ENCODE measurements at places on chromosomes 1 and 21.

GRCh38 chr1:47459253-47459788 is 21.5 kb downstream of the FOXD2 start:
- DNase-seq = no peak

GRCh38 chr1:195105773-195106172 is 1502.5 kb downstream of the KCNT2 start:
- DNase-seq = no peak

DNA sequence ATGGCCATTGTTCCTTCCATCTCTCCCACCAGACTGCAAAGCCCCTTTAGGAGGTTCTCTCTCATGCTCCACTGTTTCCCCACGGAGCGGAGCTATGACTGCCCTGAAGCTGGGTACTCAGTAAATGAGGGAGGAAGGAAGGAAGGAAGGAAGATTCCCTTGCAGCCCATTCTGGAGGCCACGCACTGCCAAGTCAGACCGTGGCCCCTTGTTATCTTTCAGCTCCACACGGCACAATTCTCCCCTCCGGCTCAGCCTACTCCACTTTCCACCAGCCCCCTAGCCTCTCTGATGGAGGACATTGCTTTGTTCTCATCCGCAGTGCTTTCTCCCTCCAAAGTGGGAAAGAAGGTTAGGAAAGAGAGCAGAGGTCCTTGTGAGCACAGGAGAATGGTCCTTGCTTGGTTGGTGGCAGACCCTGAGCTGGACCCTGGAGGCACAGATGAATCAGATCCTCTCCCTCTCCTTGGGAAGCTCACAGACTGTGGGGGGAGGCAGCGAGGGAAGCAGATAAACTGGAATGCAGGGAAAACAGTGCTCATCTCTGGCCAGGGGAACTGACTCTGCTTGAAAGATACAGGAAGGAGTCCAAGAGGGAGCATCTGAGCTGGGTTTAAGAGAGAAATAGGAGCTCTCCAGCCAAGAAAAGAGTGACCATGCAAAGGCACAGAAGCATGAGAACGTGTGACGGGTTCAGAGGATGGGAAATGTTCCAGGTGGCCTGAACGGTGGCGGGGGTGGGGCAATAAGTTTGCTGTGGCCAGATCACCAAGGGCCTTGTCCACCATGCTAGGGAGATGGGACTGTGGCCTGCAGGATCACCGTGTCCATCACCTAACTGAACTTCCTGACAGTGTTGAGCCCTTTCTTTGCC is 52.6 kb downstream of the GLIS1 start:
- no peak for DNase-seq

DNA sequence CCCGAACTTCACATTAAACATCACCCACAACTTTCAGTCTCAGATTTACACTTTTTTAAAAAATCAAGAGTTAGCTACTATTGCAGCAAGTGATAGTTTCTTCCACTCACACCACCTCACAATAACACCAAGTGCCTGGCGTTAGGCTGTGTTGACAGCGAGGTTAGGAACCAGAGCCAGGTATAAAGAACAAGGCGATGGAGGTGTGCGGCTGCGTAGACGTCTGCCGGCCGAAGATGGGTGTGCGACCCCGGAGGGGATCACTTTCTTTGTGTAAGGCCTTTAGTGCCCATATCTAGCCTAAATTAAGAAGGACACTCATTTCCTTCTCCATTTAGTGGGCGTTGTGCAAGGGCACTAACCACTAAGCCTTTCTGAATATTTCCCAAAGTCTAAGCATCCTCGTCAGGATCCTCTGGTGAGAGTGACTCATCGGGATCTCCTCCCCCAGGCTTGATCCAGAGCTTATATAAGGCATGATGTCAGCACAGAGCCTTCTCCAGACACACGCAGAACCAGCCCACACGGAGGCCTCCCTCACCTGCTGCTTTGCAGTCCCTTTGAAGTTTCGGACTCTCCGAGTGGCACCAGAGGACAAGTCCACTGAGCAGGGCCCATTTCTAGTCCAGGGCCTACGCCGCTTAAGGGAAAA is 11.8 kb downstream of the NHLH2 start:
- DNase-seq = no peak

DNA sequence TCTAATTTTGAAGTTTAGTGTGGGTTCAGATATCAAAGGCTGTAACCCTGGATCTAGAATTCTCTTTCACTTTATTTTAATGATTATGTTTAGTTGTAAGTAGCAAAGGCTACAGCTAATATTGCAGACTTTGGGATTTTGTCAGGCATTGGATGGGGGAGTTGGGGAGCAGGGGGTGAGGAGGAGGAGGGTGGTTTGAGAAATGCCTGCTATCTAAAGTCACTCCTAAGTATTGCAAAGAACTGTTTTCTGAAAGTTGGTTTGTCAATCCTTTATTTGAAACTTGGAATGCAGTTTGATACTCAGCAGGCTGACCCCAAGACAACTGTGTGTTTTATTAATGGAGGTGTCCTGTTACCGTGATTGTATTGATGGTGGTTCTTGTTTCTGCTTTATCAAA is 1.2 kb downstream of the NTPCR start:
- no peak for DNase-seq

GRCh38 chr1:46549697-46550681 is 1.5 kb downstream of the KNCN start:
- DNase-seq = peak; percentile 83

DNA sequence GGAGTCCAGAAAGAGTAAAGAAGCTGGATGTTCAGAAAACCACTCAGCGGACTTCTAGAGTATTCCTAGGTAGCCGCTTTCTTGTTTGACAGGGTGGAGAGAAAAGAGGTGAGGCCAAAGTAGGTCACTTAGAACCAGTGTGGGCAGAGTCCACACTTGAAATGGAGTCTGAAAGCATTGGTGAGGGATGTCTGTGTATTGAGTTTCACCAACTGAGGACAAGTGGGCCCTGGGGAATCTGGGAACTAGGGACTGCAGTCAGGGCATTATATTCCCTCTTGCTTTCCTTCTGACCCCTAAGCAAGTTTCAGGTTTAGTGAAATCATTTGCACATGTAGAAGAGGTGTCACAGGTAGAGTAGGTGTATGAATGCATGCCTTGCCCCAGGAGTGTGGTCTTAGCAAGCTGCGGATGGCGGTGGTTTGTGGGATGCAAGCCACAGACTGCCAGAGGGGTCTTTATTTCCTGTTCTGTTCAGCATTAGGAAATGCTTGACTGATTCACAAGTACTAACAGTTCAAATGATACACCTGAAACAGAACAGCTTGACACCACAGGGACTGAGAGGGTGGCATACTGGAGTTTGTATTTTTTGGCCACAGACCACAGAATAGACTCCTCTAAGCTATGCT is 1.1 kb upstream of the GNG12 start:
- DNase-seq = no peak

DNA sequence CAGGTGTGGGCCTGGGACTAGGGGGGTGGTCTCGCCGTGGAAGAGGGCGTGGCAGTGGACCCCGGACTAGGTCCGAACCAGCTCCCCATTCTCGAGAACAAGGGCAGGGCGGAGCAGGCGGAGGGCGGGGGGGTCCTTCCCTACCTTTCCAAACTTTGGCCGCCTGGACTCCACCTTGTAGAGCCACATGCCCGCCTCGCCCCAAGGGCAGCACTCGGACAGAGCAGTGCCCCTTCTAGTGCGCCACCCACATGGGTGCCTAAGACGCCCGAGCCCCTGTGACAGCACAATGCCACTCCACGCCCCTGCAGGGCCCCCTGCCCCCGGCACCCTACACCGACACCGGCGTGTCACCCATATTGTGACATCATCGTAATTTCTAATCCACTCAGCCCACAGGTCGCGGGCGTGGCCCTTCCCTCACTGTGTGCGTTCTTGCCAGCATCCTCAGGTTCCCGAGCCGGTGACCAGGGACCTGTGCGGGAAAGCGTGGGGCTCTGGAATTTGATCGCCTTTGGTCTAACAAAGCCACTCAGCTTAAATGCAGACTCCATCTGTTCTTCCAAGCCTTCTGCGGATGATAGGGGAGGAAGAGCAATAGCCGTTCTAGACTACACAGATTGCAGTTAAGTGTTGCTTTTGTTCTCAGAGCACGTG is 553 bp upstream of the STMN1 start:
- peak; percentile 63 for DNase-seq

DNA sequence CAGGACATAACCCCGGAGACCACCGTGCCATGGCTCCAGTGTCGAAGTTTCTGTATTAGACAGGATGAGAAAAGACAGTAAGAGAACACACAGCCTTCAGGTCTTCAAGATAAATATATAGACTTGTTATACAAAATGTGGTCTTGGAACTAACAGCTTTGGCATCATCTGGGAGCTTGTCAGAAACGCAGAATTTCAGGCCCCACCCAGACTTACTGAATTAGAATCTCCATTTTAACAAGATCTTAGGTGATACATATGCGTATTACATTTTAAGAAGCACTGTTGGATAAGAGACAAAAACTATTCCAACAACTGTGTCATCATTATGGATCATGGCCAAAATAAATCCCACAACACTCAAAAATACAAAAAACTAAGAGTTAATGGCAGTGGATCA is 239.3 kb downstream of the ASTN1 start:
- no peak for DNase-seq

GRCh38 chr21:45709173-45709572 is 65.6 kb downstream of the PCBP3 start:
- DNase-seq = no peak

- DNase-seq = no peak
Measured at GRCh38 chr1:21779613-21780521, 3.1 kb downstream of the USP48 start.

- no peak for DNase-seq
Measured at GRCh38 chr1:59549066-59549837, 252.4 kb downstream of the FGGY start.

DNA sequence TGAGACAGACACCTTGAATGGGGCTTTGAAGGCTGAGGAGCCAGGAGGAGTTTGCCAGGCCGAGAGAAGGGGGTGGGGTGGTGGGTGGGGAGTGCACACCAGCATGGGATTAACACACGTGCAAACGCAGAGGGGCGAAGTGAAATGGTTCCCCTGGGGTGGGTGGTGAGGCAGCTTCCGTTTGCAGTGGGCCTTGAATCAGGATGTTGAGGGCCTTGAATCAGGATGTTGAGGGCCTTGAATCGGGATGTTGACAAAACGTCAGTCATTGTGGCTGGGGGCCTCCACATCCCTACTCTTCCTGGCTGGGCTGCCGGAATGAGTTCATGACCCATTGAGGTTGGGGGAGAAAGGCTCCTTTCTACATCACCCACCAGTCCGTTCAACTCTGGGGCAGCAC is 16.6 kb downstream of the LDLRAP1 start:
- no peak for DNase-seq

DNA sequence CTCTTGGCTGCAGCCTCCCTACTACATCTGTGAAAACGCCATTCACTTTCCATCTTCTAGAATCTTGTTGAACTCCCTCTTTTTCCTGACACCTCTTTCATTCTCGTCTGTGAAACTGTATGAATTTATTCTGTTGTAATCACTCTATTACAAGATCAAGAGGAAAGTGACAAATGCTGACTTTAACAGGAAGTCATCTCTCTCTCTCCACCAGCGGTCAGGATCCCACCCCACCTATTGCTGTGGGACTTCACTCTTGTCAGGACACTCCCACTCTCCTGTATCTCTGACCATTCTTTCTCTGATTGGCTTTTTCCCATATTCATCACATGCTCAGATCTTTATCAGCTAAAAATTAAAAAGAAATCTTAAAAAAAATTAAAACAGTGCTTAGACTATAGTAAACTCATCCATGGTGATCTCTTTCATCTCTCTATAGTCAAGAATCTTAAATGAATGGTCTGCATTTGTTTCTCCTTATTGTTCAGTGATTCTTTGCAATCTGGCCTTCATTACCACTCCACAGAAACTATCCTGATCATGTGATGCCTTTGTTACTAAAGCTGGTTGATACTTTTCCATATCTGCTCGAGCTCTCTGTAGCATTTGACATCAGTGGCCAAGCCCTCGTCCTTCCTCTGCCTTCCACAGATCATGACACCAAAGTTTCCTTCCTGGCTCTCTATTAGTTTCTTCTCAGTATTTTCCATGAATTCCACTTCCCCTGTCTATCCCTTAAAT is 113.6 kb downstream of the UCHL5 start:
- no peak for DNase-seq

Data from CD8-positive, alpha-beta memory T cell (primary cell).